Smooth muscle cell of trachea (primary cell): ENCODE measurements at places on chromosomes 3 and 15. TPM values are rescaled to one million over a fixed set of nuclear protein-coding genes. Genes with fewer than 3 reads are reported as not detected.

Gene STAB1
- 0.17 and 1.6 TPM in 2 replicates for total RNA-seq

Gene TRIM71
- total RNA-seq: not detected in 2 replicates

Gene ADIPOQ
- under 0.01 and 0.15 TPM in 2 replicates for total RNA-seq

Gene TERC
- 254 and 264 TPM in 2 replicates for total RNA-seq

Gene OSTN
- total RNA-seq: 0.17 and 0.44 TPM in 2 replicates

Gene PLCH1
- total RNA-seq: under 0.01 and 0.17 TPM in 2 replicates

Gene RLBP1
- not detected in 2 replicates for total RNA-seq
